ENCODE measurements at places on chromosomes 11 and 22.
A peak's percentile ranks its signal among the peaks of the same experiment; 100 is the strongest.

DNA sequence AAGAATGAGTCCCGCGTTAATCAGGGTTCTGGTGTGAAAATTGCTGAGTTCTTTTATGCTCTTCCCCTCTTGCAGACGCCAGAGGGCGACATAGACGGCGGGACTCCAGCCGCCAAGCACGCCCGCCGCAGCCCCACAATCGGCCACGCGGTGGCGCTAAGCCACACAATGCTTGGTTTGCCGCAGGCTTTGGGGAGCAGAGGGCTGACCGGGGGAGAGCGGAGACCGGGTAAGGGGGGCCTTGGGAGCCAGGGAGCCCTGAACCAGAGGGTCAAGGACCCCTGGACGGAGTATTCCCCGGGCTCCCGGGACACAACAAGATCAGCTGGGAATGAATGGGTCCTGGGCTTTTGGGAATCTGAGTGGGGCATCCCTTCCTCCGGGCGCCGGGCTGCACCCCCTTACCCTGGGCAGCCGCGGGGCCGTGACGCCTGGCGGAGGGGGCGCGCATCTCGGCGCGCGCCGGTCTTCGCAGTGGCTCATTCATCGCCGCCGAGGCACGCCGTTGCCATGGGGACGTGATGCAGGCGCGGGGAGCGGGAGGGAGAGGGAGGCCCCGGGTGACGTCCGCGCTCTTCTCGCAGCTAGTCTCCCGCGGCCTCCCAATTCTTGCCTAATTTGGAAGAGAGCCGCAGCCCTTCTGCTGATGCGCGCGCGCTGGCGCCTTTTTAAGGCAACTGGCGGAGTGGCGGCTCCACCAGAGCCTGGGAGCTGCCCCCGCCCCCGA, 12.2 kb upstream of the NPAS4 start:
- peak; percentile 93 for DNase-seq

DNA sequence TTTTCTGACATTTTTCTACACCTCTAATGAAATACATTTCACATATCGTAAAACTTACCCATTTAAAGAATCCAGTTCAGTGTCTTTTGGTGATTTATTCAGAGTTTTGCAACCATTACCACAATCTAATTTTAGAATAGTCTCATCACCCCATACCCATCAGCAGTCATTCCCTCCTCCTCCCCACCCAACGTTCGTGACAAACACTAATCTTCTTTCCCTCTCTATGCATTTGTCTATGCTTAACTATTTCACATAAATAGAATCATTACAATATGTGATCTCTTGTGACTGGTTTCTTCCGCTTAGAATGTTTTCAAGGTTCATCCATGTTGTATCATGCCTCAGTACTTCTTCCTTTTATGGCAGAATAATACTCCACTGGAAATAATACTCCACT, 9.5 kb downstream of the TTC28 start:
- no peak for DNase-seq

- no peak for DNase-seq
These were observed 363.7 kb upstream of the SYN3 start for GRCh38 chr22:33421859-33422258.

DNA sequence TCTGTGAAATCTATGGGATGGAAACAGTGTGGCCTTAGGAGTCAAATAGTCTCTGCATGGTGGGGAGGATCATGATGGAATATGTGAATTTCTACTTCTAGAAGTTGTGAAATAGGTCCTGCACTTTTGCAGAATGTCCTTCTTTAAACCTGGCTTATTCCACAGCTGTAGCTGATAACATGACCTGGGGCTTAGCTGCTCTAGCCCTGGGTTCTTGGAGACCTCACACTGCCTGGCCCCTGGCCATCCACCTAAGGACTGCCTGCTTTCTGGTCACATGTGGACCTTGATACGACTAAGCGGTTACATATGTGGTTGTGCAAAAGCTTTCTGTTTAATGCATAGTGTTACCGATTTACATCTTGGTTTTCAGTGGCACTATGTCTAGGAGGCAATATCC, 88.2 kb downstream of the SWAP70 start:
- no peak for DNase-seq

DNA sequence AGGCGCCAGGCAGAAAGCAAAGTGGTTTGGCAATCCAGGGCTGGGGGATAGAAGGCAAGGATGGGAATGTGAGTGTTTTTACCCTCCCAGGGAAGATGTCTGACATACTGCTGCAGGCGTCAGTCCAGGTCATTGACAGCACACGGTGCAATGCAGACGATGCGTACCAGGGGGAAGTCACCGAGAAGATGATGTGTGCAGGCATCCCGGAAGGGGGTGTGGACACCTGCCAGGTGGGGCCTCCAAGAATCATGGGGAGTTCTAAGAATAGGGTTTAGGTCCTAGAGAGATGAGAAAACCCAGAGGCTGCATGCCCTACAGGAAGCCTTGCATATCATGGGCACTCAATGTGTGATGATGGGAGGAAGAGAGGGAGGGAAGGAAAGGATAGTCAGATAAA, 28.3 kb upstream of the SMIM35 start:
- no peak for DNase-seq

GRCh38 chr11:64355078-64355940, 3.7 kb upstream of the RPS6KA4 start:
- DNase-seq, result peak; percentile 74

- no peak for DNase-seq
These were observed 22.5 kb downstream of the CCDC15 start for GRCh38 chr11:124976531-124976930.

GRCh38 chr11:74783241-74783871, 34.7 kb downstream of the RNF169 start:
- DNase-seq, result peak; percentile 18

GRCh38 chr22:29352778-29353177, 35.6 kb downstream of the AP1B1 start:
- DNase-seq, result no peak

DNA sequence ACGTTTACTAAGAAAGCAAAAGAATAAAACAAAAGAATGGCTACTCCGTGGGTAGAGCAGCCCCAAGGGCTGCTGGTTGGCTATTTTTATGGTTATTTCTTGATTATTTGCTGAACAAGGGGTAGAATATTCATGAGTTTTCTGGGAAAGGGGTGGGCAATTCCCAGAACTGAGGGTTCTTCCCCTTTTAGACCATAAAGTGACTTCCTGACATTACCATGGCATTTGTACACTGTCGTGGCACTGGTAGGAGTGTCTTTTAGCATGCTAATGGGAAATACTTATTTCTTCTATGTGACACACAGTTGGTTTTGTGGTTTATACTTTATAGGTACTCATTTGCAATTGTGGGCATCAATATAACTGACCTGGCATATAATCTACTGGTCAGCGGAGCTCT, 56.3 kb downstream of the SLN start:
- DNase-seq, result no peak

- DNase-seq, result no peak
These were observed 15.1 kb downstream of the UQCR10 start for GRCh38 chr22:29782061-29782845.

GRCh38 chr11:128547946-128548648, 39.3 kb downstream of the ETS1 start:
- DNase-seq, result peak; percentile 25

DNA sequence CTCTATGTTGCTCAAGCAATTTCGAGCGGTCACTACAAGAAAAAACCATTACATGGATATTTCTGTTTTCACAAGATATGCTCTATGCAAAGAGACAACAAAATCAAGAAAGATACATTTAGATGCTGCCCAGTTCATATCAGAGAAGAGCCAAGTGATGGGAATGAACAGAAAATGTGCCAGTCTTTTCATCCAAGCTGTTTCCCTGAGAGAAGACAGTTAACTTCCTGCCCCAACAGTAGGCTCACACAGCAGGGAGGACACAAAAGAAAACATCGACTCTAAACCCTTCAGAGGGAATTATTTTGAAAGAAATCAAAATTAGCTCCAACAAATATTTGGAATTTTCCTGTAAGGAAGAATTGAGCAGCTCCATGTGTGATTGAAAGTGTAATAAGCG, 11.6 kb downstream of the JAML start:
- DNase-seq, result no peak

GRCh38 chr22:39454385-39454871, 2.4 kb upstream of the MGAT3 start:
- DNase-seq, result no peak

GRCh38 chr11:133235381-133235780, 296.9 kb downstream of the OPCML start:
- no peak for DNase-seq

- DNase-seq, result no peak
These were observed 124.7 kb downstream of the ARHGAP32 start for GRCh38 chr11:129067454-129067853.

DNA sequence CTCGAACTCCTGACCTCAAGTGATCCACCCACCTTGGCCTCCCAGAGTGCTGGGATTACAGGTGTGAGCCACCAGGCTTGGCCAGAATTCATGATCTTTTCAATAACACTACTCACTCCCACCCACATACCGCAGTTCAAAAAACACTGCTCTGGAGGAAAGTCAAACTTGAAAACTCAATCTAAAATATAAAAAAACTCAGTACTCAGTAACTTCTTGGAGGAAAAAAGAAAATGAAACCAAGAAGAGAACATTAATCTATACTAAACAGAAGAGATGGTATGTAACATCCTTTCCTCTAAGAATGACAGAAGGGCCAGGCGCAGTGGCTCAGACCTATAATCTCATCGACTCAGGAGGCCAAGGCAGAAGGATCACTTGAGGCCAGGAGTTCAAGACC, 58.3 kb downstream of the MRTFA start:
- DNase-seq, result peak; percentile 74

DNA sequence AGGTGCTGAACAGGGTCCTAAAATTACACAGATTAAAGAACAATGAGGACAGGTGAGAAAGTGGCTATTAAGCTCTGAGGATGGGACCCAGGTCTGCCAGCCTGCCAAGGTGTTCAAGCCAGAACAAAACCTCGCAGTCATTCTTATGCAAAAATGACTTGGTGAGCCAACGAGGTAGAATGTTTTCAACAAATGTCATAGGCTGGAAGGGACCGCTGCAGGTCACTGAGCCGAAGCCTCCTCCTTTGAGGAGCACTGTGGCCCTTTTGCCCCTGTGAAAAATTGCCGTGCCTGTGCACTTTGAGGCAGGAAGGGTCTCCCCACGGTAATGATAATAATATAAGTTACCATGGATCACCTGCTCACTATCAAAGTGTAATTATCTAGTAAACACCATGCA, 216.2 kb downstream of the DSCAML1 start:
- DNase-seq, result no peak

GRCh38 chr11:74033046-74033445, 24.2 kb upstream of the UCP3 start:
- DNase-seq, result no peak

DNA sequence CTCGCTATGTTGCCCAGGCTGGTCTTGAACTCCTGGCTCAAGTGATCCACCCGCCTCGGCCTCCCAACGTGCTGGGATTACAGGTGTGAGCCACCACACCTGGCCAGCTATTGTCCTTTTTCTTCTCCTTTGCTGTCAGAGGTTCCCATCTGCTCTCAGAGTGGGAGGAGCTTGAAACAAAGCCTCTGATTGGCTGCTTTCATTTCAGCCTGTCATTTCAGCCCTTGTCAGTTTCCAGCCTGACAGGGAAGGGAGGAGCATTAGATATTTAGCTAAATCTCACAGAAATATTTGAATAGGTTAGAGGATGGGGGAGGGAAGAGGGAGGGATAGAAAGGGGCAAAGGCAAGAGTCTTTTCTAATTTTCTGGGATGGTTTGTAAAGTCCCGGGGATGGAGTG, 8.7 kb downstream of the SLC22A6 start:
- no peak for DNase-seq

DNA sequence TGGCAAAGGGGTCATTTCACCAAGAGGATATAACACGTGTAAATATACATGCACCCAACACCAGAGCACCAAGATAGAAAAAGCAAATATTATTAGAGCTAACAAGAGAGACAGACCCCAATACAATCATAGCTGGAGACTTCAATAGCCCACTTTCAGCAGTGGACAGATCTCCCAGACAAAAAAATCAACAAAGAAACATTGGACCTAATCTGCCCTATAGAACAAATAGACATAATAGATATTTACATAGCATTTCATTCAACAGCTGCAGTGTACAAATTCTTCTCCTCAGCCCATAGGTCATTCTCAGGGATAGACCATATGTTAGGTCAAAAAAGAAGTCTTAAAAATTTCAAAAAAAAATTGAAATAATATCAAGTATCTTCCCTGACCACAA, 312.8 kb downstream of the TTC28 start:
- DNase-seq, result no peak

Data from activated naive CD4-positive, alpha-beta T cell treated with anti-CD3 and anti-CD28 coated beads for 36 hours (primary cell).